Muscle of leg (tissue), 16 donors: ENCODE measurements at places on chromosomes 7 and 10. TPM values are rescaled to one million over a fixed set of nuclear protein-coding genes. Genes with fewer than 3 reads are reported as not detected.
A peak's percentile ranks its signal among the peaks of the same experiment; 100 is the strongest.

GIGYF1 gene
- total RNA-seq: 16.7 TPM

PHF14 gene
- 38.0 TPM for total RNA-seq

DKK1 gene
- total RNA-seq: 0.84 TPM

ZDHHC4 gene
- 57.5 TPM for total RNA-seq

- peak; percentile 34 for DNase-seq
Observed at GRCh38 chr10:48684792-48685623, at the start of gene WDFY4. WDFY4 (plus strand) TSS chr10:48684873; CDS start chr10:48709733, 24,860 bp downstream.

DNA sequence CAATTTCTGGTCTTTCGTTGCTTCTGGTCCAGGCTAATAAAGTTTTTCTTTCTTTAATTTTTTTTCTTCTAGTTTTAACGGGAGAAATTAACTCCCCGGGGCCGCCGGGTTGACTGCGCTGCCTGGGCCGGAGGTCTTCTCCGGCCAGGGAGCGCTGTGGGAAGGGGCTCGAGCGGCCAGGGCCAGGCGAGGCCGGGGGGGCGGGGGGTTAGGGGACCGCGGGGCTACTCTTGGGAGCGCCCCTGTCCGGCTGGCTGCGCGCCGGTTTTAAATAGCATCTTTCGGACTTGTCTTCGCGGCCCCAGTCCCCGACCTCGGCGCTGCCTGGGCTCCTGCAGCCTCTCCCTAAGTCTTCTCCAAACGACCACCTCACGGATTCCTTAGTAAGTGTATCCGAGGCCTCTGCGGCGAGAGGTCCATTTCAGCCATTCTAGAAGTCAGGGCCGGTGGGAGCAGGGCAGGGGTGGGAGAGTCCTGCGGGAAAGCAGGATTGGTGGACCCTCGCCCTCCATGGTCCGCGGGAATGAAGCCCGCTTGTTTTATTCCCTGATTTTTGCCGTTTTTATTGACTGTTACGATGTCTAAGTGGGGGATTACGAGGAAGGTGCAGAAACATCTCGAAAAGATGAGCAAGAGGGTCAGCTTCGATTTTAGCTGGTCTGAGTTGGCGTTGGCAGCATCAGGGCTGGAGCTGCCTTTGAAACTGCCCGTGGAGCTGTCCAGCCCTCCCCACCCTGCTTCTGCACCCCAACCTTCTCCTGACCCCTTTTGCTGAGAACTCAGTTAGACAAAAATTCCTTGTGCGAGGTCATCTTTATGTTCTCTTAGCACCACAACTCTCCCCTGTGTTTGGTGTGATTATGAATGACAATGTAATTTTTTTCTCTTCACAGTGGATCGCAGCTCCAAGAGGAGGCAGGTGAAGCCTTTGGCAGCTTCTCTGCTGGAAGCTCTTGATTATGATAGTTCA, 555 bp downstream of the PHF14 start:
- peak; percentile 50 for DNase-seq

GRCh38 chr10:73647211-73647874, 6.1 kb upstream of the MYOZ1 start:
- peak; percentile 84 for DNase-seq

DNA sequence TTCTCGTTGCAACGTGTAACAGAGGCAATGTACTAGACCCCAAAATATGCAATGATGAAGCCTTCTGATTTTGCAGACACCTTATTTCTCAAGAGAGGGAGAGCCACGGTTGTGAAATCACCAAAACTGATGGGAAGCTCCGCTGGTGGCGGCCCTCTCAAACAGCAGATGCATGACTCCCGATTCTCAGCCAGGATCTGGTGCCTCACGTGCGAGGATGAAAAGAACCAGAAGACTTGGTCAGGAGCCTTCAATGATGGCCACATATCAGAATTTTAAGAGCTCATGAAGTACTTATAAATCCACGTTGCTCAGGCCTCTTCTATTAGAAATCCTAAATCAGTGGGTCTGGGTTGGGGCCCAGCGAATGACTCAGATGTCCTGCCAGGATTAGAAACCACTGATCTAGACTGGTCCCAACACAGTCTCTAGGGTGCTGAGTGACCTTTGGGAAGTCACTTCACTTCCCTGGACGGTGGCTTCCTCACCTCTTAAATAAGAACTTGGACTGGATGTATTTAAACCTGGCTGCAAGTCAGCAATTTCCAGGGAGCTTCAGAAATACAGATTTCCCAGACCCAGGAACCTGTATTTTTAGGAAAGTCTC, 41.9 kb upstream of the FAM180A start:
- DNase-seq: no peak
